Activated CD4-positive, alpha-beta memory T cell treated with anti-CD3 and anti-CD28 coated beads, Interleukin-2, amount 10 ng/mL, durations not matched to agents 7 days and 5 days (primary cell): ENCODE measurements at places on chromosomes 5 and 9. TPM values are rescaled to one million over a fixed set of nuclear protein-coding genes. Genes with fewer than 3 reads are reported as not detected.

PCDHGB4 gene
- not detected for total RNA-seq

DNA sequence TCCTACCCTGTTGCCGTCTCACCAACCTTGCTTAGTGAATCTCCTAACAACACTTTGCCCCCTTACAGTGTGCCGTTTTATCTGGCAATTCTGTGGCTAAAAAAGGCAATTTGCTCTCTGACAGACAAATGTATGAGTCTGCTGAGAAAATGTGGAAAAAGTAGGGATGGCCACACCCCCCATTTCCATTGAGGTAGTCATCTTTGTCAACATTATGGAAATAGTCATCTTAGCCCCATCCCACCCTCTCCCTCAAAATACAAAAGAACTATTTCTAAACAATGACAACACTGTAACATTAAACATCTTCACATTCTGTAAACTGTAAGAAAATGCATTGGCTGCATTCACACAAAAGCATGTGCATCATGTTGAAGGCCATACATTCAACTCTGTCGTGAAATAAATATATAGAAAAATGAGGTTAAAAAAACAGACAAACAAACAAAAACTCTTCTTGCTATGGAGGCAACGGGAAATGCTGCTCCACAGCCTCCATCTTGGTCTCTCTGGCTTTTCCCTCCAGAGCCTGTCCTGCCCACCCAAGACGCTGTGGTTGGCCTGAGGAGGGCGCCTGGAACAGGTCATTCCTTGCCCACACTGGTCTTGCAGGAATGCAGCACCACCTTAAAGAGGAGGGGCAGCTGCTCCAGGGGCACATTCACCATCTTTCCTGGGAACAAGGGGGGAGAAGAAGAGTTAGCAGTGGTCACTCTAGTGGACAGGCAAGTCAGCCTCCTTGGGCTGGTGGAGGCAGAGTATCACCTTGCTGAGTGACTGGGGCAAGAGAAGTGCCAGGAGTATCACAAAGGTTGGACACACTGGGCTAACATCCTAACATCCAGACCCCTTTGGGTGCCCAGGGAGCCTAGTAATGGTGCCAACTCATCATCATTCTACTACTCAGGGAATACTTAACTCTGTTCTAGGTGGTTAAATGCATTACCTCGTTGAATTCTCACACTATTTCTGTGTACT, 15.2 kb upstream of the NR5A1 start:
- H3K4me1 ChIP-seq = no peaks in the 10 kb centered on the region
- no peaks in the 10 kb centered on the region for H3K36me3 ChIP-seq
- H3K27me3 ChIP-seq = peaks cover 4% of the 10 kb centered on the region
- no peak overlapping the region for H3K4me3 ChIP-seq
- DNase-seq = no peak

DNA sequence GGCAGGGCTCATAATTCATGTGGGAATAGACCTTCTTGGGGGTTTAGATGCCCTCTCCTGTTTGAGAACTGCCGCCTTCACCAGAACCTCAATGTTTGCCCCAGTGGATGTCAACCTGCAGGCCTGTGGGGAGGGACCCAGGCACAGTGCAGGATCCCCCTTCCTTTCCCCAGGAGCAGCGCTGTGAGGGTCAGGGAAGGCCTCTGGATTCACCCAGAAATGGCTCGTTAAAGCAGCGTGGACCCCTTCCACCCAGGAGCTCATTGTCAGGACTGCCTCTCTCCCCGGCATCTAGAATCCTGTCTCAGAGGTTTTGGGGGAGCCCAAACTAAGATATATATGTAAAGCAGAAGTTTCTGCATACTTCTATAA, 188.3 kb downstream of the GADD45G start:
- H3K36me3 ChIP-seq = no peaks in the 10 kb centered on the region
- peaks cover 4% of the 10 kb centered on the region for H3K27me3 ChIP-seq
- no peak overlapping the region for H3K4me3 ChIP-seq
- H3K4me1 ChIP-seq = no peaks in the 10 kb centered on the region
- DNase-seq = no peak

DNA sequence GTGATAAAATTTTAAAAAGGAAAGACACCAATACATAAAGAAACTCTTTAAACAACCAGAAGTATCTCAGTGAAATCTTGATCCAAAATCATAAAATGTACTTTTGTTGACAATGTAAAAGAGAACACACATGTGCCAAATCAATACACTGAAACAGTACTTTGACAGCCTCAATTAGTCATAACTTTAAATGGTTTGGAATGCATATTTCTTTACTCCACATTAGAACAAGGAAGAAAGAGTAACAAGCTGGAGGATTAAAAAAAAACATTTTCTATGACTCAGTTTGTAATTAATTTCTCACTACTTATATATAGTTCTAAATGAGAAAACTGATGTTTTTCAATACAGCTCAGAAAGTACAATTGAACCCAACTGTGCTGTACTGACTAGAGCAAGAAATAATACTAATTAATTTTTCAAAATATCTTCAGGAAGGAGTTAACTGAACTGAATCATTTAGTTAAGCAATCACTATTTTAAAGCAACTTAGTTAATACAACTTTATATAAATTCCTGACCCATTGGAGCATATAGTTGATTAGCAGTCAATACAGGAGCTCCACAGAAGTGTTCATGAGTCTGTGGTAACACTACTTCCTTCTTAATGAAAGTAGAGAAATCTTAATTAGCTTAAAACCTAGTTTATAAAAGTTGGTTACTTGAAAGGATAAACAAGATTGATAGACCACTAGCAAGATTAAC, 101.0 kb downstream of the NR3C1 start:
- peaks cover 61% of the 10 kb centered on the region for H3K36me3 ChIP-seq
- no peak for DNase-seq
- H3K4me1 ChIP-seq = no peaks in the 10 kb centered on the region
- no peaks in the 10 kb centered on the region for H3K27me3 ChIP-seq
- no peak overlapping the region for H3K27ac ChIP-seq

DNA sequence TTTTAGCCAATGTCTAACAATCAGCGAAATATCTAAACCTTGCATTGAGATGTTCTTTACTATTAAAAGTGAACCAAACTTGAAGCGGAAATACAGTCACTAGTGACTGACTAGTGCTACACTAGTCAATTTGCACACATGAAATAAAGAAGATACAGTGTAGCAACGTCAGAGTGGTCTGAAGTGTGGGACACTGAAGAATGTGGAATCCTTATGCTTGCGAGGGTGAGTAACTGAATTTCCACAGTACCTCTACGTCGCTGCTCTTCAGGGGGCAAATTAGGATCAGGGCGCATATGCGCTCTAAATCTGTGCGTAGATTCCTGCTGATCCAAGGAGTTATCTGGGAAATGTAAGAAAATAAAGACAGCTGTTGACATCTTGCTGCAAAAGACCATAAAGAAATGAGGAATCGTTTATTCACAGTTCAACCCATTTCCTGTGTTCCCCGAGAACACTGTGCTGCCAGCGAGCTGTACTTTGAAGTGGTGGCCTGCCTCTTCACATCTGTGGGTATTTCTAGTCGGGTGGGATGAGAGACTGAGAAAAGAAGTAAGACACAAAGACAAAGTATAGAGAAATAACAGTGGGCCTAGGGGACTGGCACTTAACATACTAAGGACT, 39.8 kb upstream of the FLT4 start:
- peaks cover 28% of the 10 kb centered on the region for H3K27me3 ChIP-seq
- H3K27ac ChIP-seq = no peak overlapping the region
- H3K4me3 ChIP-seq = no peak overlapping the region

DNA sequence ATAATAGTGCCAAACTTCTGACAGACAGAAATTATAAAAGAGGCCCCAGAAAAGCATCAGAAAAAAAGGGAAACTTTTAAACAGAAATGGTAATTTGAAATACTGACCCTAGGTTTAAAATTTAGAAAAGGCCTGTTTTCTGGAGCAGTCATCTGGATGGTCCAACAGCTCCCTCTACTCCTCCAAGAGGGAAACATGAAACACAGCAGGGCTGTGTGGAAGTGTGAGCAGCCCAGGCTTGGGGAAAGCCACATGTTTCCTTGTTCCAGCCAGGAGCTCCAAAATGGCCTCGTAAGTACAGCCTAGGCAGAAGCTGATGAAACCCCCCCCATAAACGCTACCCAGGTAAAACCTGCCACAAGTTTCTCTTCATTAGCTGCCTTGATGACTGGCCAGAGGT, 499.3 kb upstream of the ADAMTS16 start:
- no peak overlapping the region for H3K27ac ChIP-seq
- no peak for DNase-seq
- H3K4me3 ChIP-seq = no peak overlapping the region
- no peaks in the 10 kb centered on the region for H3K27me3 ChIP-seq
- H3K36me3 ChIP-seq = no peaks in the 10 kb centered on the region
- H3K4me1 ChIP-seq = no peaks in the 10 kb centered on the region

- H3K36me3 ChIP-seq = peaks cover 6% of the 10 kb centered on the region
- H3K4me3 ChIP-seq = no peak overlapping the region
- H3K4me1 ChIP-seq = peaks cover 5% of the 10 kb centered on the region
Observed at GRCh38 chr5:148898413-148899075, 72.1 kb downstream of the ADRB2 start.

DNA sequence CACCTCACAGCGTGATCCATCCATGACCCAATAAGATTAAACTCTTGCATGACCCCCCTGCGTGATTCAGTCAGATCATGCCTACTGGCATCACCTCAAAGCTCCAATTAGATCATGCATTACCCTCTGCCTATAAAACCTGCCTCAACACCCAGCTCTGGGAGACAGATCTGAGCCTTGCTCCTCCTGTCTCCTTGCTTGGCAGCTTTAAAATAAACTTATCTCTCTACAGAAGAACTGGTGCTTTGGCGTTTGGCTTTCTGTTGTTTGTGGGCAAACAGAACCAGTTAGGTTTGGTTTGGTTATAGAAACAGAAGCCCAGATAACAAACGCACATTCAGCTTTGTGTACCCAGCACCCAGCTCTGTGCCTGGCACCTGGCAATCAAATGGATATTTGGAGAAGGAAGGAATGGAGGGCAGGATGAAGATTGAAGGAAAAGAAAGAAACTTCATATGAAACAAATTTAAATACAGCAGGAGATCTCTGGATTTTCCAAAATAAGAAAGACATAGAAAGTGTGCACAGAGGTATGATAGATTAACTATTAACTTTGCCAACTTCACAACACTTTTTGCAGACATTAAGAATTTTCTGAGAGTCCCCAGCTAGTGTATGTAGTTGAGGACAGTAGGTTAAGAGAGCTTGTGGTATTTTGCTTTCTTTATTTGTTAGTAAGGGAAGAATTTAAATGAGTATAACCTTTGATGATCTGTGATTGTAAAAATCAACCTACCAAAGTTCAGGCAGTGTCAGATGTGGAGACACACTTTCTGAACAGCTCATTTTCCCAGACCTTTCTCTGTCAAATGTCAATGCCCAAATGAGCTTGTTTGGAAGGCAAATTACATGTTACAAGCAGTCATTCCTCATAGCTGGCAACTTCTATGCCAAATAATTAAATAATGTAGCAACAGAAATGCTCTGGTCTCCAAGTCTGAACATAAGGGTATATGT, 102.1 kb upstream of the ASTN2 start:
- no peaks in the 10 kb centered on the region for H3K36me3 ChIP-seq
- H3K27me3 ChIP-seq = no peaks in the 10 kb centered on the region
- no peak overlapping the region for H3K4me3 ChIP-seq
- H3K27ac ChIP-seq = no peak overlapping the region

DNA sequence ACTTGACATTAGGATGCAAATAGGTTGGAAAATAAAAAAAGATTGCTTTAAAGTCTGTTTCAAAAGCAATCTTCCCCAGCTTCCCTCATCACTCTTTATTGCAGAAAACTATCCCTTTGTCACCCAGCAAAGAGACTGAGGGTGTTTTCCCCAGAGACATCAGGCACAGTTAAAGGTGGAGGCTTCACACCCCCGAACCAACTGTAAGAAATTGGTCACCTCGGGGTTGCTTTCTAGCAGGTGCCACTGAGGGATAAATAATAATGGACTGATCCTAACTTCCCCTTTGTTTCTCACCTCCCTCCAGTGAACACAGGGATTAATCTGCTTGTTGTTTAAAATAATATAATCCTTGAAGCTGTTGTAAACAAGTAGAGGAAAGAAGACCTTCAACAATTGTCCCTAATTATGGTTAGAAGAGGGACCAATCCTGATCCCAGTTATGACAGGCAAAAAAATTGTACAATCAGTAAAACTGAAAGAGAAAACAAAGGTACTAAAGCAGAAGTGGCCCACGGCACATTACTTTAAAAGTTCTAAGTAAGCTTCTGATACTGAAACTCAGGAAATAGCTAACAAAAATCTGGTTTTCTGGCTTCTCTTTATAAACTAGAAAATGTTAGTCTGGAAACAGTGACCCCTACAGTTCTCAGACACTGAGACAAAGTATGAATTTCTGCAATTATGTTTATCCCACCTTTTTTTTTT, 6.6 kb upstream of the PCSK1 start:
- no peak overlapping the region for H3K4me3 ChIP-seq
- H3K36me3 ChIP-seq = no peaks in the 10 kb centered on the region
- peaks cover 45% of the 10 kb centered on the region for H3K27me3 ChIP-seq
- no peak for DNase-seq
- no peak overlapping the region for H3K27ac ChIP-seq

DNA sequence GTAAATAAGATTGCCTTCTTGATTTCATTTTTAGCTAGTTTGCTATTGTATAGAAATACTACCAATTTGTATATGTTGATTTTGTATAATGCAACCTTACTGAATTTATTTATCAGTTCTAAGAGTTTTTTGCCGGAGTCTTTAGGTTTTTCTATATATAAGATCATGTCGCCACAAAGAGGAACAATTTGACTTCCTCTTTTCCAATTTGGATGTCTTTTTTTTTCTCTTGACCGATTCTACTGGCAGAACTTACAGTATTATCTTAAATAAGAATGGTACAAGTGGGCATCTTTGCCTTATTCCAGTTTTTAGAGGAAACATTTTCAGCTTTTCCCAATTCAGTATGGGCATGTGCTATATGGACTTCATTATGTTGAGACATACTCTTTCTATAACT, 624.7 kb upstream of the ACO1 start:
- H3K27ac ChIP-seq = no peak overlapping the region
- H3K4me3 ChIP-seq = no peak overlapping the region
- no peaks in the 10 kb centered on the region for H3K27me3 ChIP-seq
- no peaks in the 10 kb centered on the region for H3K4me1 ChIP-seq
- H3K36me3 ChIP-seq = no peaks in the 10 kb centered on the region
- no peak for DNase-seq

DNA sequence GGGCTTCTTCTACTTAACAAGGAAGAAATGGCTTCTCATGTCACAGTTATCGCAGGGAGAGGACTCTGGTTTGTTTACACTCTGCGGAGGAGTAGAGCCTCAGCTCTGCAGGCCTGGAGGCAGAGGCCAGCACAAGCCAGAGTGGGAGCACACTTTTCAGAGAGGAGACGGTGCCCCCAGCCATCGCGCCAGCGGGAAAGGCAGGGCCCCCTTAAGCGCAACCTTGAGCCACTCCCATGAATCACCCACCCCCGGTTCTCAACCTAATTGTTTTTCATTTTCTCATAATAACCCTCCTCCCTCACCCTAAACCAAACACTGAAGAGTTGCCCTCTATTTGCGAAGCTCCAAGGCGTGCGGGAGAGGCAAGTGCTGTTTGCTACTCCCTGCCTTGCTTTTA, 208.4 kb upstream of the TBCA start:
- no peaks in the 10 kb centered on the region for H3K36me3 ChIP-seq
- H3K4me1 ChIP-seq = no peaks in the 10 kb centered on the region
- peaks cover 13% of the 10 kb centered on the region for H3K27me3 ChIP-seq
